ENCODE measurements at places on chromosomes 16 and 17.
A peak's percentile ranks its signal among the peaks of the same experiment; 100 is the strongest.

DNA sequence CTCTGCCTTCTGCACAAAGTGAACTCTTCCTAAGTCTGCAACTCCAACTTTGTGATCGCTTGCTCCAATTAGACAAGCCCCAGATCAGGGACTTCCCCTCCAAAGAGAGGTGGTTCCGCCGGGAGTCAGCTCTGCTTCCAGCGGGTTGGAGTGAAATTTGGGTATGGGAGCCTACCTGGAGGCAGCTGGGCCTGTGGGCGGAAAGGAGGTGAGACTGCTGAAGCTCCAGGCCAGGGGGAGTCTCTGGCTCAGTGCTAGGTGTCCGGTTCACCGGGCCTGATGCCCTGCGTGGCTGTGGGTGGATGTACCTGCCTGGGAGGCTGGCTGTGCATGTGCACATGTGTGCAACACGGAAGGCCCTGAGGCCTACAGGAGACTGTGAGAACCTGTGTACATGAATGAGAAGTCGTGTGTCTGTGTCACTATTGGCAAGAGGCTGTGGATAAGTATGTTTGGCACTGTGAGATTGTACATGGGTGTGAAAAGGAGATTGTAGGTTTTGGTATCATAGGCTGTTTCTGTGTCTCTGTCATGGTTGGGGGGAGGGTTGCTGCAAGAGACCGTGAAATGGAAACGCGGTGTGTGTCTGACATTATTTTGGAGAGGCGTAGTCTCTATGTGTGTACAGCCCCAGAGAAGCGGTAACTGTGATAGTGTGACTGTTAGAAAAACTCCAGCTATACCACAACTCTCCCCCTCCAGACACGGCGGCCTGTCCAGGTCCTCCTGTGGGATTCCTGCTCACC lies 4.2 kb downstream of the LHX1 start:
- no peak for DNase-seq

DNA sequence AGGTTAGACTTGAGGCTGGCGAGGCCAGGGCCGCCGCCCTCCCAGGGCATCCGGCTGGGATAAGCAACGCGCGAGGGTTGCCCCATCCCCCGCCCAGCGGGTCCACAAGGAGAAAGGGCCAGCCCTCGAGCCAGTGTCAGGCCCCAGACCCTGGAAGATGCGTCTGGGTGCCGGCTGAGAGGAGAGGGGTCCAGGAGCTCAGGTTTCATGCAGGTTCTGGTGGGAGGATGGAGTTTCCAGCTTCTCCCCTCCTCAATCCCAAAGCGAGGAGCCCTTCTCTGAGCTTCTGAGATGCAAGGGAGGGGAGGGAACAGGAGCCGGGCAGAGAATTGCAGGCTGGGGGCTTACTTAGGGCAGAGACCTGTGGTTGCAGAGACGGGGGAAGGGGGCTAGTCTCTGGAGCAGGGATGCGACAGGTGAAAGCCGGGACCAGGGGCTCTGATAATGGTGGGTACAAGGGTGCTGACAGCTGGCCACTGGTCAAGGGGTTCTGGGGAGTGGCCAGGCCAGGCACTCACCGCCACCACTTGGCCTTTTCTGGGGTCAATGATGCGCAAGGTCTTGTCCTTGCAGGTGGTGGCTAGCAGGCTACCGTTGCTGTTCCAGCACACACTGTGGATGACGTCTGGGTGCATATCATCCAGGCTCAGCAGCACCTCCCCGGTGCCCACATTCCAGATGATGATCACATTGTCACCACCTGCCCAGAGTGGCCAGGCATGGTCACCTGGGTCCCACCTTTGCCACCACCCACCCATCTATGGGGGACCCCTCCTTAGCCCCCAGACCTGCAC lies 4.2 kb downstream of the CORO6 start:
- DNase-seq, result no peak

DNA sequence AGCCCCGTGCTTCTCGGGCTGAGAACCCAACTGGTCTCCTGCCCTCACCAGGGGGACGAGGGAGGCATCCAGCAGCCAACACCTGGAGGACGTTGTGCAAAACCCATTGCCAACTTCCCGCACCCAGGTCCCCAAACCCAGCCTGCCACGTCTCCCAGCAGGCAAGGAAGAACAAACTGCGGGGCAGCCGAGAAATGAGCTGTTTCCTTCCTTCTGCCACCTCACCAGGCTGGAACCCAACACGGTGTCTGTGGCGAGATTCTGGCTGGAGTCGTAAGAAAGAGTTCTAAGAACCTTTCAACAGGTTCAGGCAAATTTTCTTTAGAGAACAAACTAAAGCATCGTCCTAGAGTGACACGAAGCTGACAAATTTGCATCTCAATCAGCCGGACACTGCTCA lies 3.6 kb downstream of the SLC43A2 start:
- DNase-seq, result no peak

DNA sequence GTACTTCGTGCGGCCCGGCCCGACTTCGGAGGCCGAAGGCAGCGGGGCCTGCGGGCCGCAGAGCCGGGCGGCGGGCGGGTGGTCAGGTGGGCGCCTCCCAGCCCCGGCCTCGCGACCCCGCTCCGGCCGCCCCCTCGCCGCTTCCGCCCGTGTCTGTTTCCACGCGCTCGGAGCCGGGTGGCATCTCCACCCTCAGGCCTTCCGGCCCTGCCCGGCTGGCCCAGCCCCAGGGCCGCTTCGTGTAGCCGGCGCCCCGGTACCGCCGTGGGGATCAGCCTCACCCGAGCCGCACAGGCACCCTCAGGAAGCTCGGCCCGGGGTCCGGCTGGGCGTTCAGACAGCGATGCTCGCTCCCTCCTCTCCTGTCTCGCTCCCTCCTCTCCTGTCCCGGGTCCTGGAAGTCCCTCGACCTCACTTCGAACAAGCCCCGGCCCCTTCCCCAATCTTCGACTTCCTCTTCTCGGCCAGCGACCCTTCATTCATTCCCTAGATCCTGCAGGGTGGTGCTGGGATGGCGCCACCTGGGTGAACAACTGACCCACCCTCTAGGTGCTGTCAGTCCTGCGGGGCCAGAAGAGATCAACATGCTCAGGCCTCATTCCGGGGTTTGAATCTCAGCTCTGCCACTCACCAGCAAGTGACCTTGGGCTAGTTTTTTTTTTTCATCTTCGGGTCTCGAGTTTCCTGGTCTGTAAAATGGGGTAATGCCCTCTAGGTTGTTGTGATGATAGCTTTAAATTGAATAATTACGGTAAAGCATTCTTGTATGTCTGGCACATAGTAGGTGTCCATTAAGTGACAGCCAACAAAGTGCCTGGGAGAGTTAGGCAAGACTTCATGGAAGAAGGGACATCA lies 610 bp downstream of the VPS4A start:
- peak; percentile 45 for DNase-seq

DNA sequence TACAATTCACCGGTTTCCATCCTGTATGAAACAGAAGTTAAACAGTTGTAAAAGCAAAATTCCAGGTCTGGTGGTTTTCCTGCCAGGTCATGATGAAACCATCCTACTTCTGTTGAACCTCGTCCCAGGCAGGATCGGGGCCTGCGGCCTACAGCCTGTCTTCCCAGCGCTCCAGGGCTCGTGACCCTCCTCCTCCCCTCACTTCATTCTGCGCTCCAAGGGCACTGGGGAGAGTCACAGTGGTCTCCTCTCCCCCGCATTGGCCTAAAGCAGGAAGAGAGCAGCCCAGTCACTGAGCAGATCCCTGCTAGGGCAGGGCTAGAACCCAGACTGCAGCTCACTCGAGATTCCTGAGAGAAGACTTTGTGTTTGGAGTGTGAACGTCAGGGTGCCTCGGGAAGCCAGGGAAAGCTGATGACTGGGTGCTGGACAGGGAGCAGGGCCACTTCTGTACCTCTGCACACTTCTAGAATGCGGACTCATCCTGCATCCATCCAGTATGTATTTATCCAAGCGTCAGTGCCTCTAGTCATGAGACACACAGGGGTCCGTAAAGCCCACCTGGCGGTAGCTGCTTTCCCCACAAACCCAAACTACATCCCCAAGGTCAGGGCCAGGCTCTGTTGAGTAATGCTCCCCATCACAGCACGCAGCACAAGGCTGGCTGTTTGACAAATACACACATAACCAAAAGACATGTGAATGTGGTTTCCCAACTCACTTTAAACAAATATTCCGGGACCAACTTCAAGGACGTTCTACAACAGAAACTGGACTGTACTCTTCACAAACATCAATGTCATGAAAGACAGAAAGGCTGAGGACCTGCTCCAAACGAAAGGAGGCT lies 1.7 kb upstream of the ITGAE start:
- no peak for DNase-seq

DNA sequence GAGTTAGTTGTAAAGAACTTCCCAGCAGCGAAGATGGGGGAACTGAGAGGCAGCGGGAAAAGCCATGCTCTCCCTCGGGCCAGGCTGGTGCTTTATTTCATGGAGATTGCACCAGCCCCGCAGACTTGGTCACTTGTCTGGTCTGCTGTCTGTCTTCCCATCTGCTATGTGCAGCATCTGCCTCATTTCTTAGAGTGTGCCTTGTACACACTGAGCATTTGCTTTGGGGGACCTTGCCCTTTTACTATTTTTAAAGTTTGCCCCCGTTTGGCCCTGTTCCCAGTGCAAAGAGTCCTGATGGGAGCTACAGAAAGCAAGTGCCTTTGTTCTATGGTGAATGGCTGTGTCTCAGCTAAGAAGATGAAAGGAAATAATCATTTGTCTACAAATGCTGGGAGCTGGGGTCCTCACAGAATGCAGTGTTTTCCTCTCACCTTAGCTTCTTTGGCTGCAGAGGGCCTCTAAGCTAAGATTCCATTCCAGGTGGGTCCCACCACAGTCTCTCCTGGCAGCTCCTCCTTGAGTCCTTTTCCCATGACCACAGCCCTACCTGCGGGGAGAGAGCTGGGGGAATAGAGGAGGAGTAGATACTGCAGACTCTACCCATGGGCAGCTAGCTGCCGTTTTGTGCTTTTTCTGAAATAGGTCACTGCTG lies 25.1 kb upstream of the CNOT1 start:
- no peak for DNase-seq

DNA sequence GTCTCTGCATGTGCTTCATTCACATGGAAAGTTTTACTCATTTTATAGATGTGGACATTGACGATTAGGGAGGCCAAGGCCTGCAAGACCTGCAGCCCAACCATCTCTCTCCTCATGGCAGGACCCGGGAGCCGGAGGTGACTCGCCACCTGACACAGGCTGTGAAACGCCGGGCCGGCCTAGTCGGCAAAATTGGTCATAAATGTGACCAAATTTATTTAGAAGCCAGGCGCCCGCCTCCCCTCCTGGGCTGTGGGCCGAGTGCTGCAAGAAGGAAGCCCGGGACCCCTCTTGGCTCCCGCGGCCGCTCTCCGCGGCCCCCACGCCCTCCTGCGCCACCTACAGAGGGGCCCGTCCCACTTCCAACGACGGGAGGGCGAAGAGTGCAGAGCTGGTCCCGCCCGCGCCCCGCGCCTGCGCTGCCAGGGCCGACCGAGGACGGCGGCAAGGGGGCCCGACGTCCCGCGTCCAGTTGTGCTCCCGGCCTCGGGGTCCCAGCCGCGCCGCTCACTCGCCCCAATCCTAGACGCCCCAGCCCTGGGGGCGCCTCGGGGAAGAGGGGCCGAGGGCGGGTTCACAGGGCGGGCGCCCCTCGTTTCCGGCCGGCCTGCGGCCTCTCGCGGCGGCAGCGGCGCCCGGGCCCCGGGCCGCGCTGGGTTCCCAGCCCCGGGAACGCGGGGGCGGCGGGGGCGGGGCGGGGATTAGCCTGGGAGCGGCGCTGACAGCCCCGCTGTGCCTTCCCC lies 47.5 kb downstream of the WNT3 start:
- DNase-seq, result peak; percentile 9

GRCh38 chr17:28973425-28973824 lies 22.1 kb upstream of the PHF12 start:
- DNase-seq, result no peak

DNA sequence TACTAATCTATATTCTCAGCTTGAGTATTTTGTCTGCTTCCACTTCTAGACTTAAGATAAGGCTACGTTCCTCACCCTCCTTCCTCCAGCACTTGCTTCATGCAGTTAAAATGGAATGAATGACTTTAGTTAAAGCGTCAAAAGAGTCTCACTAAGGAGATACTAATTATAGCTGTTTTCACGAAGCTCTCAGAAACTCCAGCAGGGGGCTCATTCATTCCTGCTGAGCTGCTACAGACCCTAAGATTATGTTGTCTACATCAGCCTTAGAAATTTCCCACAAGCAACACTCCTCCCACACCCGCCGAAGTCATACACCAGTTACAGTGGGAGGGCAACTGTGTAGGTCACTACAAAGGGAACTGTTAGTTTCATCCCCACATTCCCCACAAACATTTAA lies 57.0 kb upstream of the KIFC3 start:
- no peak for DNase-seq

GRCh38 chr16:81745704-81746558 lies 33.2 kb upstream of the PLCG2 start:
- peak; percentile 81 for DNase-seq

DNA sequence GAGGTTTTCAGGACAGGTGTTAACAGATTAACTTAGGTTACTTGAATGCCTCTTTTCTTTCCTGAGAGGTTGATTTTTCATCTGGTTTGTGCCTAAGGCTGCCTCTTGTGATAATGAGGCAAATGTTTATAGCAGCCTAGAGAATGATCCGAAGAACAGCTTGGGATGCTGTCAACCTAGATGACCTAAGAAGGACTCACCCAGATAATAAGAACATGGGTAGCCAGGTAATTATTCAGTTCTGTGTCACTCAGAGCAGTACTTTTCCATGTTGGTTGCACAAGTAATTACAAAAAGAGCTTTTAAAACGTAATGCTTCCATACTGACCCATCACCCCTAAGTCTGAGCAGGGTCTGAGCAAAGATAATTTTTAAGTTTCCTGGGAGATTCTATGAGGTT lies 60.3 kb downstream of the CHD9 start:
- no peak for DNase-seq

DNA sequence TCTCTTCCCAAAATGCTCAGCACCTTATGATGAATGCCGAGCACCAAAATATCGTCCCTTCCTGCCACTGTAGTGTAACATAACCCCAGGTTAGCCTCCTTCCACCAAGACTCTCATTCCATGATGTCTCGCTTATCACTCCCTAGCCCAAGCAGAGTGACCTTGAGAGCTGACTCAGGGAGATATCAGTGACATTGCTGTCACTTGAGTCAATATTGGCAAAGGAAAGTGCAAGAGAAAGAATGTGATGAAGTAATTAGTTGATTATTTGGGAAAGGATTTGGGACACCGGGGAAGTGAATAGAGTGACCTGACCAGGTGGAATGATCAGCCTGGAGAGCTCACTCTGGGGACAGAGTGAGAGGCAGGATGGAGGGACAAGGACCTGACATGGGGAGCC lies 2.6 kb upstream of the ANKFN1 start:
- DNase-seq, result no peak
